ENCODE measurements at places on chromosomes 5 and 9.

DNA sequence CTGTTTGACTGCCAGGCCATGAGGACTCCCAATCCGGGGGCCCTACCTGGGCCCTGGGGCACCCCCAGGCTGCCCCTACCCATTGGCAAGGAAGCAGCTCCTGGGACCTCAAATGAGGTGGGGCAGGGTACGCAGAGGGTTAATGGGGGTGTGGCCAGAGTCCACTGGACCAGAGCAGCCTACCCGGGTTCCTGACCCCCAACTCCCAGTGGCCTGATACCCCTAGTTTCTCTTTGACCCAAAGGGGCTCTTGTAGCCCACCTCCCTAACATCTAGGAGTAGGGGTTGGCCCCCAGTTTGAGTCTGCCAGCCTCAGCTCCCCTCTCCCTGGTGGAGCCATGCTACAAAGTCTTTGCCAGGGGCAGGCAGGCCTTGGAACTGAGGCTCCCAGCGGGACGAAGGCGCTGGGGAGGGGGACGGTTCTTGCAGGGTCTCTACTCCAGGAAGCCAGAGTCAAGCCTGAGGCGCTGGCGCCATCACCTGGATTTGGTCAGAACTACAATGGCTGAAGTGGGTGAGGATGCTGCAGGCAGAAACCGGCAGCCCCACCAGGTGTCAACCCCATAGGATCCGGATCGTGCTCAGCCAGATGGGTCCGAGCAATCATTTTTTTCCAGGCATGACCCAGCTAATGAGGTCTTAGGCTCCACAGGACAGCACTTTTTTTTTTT, 8.4 kb upstream of the CERCAM start:
- DNase-seq = peak; percentile 46

GRCh38 chr5:151001436-151001835, 19.0 kb upstream of the GPX3 start:
- no peak for DNase-seq

DNA sequence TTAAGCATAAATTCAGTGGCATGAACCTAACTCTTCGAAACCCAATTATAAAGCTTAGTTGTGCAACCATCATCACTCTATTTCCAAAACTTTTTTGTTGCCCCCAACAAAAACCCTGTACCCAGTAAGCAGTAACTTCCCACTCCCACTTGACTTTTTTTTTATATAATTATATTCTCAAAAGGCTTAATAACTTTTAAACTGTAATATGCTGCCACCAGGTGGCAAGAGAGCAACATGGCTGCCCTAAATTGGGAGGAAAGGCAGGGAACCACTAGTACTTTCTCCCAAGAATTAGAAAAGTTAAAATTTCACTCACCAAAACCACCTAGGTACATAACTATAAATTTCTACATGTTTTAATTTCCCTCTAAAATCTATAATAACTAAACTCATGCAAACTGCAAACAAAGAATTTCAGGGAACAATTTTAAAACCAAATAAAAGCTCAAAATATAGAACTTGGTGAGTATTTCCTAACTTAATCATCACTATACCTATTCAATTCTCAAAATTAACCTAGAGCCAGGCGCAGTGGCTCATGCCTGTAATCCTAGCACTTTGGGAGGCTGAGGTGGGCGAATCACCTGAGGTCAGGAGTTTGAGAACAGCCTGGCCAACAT, 50.2 kb upstream of the RNF38 start:
- DNase-seq = no peak

GRCh38 chr9:114037249-114037648, 40.9 kb downstream of the AMBP start:
- no peak for DNase-seq

GRCh38 chr5:159103086-159103485, 3.4 kb upstream of the EBF1 start:
- no peak for DNase-seq

DNA sequence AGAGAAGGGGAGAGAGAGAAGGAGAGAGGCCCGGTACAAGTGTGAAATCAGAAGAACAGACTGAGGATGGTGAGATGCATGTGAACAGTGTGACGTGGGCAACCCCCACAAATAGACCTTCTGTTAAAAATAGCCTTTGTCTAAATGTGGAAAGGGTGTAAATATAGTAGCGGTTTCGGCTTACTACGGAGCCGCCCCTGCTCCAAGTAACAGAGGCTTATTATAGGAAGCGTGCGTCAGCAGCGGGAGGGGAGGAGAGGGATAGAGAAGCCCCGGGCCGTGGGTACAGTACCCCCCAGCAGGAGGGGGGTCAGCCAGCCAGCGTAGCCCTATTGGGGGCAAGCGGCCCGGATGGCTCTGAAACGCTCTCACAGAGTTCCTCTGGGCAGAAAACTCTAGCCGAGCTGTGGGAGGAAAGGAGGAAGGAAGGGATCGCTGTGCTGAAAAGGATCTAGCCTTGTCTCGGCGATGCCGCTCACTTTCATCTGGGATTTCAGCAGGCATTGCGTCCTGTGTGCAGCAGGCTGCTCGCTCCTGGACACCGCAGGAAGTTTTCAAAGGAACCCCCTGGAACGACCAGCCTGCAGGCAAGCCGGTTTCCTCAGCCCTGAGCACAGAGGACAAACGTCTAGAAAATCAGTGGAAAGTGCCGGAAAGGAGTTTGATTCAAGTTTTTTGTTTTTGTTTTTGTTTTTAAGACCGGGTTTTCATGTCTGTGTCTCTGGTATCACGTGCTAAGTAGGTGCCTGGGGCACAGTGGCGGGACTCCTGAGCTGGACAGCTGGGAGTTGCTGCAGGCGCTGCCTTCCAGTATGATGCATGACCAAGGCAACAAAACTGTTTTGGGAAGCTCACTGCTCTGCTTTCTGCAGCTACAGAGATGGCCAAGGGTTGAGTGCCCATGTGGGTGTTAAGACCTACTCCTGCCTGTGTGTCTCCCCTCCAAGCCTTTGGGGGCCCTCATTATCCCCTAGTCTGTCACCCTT, 146.6 kb downstream of the SEC61B start:
- no peak for DNase-seq

GRCh38 chr9:122028089-122028488, 65.0 kb downstream of the TTLL11 start:
- no peak for DNase-seq

DNA sequence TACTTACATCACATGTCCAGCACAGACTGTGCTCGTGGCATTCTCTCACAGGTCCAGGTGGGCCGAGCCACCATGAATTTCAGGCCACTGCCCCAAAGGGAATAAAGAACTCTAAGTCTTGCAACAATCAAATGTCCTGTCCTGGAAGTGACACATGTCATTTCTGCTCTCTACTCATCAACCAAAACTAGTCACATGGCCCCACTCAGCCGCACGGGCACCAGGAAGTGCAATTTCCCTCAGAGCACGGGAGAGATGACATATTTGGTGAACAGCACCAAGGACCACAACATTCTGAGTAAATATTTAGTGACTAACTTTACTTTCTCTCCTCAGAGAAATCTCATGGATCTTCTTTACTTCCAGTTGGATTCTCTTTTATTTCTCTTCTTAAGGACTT, 131.1 kb upstream of the TUT7 start:
- DNase-seq = no peak

DNA sequence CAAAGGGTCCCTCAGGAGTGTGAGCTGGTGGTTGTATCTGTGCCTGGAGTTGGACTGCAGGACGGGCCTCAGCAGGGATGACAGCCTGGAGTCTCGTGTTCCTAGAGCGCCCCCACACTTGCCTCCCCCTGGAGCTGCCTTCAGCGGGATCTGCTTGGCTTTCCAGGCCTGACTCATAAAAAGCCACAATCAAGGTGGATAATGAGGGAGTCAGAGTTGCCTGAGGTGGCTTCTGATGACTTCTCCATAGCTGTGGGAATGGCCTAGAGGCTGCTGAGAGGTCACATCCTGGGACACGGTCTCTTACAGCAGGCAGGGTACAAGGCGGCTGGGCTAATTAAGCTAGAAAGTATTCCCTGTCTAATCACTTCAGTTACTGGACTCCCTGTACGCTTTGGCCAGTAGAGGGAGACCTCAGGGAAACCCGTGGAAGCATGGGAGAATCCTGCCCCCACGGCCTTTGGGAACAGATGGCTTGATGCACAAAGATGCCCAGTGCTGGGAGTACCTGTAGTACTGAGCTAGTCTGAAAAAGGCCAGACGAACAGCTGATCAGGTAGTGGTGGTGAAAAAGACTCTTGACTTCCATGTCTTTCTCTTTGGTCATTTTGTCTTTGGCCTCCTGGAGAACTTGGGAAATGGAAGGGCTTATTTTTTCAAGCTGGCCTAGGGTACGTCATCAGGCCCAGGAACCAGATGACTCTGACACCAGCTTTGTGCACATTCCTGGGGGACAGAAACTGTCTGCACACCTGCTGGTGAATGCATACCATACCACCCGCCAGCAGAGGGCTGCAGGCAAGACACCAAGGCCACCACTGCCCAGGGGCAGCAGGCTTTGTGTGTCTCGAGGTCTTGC, 16.1 kb upstream of the FRRS1L start:
- no peak for DNase-seq

DNA sequence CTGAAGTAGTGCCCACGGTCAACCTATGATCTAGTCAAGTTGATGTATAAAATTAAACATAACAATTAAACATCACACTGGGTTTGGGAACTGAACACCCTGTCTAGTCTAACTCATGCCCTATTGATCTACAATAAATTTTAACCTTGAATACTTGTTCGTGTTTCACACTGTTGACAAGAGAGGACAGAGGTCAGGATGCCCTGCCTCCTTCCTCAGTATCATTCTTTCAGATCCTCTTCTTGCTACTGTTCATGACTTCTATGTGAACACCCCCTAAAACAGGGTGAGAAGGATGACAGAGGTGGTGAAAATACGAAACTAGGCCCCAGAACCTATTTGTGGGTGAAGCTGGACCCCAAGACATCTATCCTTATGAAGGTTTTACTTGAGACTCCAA, 8.1 kb upstream of the MAT2B start:
- DNase-seq = no peak

- DNase-seq = peak; percentile 5
Observed at GRCh38 chr9:119968836-119969707, 599.8 kb upstream of the BRINP1 start.

DNA sequence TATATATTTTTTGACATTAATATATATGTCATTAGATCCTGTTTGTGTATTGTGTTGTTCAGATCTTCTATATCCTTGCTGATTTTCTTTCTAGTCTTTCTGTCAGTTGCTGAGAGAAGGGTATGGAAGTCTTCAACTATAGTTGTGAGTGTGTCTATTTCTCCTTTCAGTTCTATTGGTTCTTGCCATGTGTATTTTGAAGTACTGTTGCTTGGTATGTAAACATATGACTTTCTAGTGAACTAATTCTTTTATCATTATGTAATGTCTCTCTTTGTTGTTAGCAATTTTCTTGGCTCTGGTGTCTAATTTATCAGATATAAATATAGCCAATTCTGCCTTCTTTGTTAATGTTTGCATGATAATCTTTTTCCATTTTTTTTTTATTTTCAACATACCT, 84.3 kb upstream of the CAST start:
- DNase-seq = no peak

GRCh38 chr9:131266266-131267229, 9.8 kb downstream of the FAM78A start:
- DNase-seq = no peak

- peak; percentile 6 for DNase-seq
Observed at GRCh38 chr5:134436523-134437339, 25.1 kb upstream of the CDKN2AIPNL start.

- no peak for DNase-seq
Observed at GRCh38 chr5:54520940-54521339, 3.4 kb downstream of the SNX18 start.

DNA sequence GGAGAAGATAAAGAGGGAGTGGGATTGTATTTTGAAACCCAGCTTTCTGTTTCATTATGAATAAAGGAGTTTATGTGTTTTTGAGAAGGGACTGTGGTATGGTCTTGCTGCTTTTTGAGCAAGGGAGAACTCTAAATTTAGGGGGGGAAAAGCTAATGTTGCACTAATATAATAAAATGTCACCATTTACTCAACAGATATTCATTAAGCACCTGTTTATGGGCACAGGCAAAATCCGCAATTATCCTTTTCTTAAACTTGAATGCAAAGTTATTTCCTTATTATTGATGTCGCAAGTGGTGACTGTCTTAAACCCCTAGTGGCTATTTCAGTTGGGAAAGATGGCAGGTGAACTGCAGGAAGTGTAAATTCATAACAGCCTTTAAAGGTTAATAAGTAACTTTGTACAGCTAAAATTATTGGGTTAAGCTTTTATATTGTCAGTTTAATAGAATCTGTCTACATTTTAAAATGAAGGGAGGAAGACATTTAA, 1.5 kb downstream of the CDC42SE2 start:
- DNase-seq = no peak

DNA sequence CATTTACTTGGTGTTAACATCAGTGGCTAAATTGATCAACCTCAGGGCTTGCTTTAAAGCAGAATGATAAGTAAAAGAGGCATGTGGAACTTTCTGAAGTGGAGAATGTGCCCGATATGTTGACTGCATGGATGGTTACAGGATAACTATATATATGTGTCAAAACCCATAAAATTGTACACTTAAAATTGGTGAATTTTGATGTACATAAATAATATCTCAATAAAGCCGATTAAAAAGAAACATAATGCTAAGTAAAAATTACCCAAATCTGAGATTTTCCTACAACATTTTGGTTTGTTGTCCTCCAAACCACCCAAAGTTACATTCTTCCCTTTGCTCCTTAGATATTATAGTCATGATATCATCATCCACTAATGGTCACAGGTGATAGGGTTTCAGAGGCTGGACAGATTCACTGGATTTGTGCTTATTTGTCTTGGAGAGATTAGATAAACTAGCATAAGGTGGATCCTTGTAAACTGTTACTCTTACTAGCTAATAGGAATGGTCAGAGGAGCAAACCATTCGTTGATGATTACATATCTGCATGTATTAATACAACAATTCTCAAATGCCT, 119.7 kb upstream of the RPS23 start:
- DNase-seq = no peak
